ENCODE measurements at places on chromosomes 4 and X. TPM values are rescaled to one million over a fixed set of nuclear protein-coding genes. Genes with fewer than 3 reads are reported as not detected.

The MAEA gene
- polyA plus RNA-seq: 46.3 TPM

The SLC9A7 gene
- polyA plus RNA-seq: 2.3 TPM

The TKTL2 gene
- not detected for polyA plus RNA-seq

The MGAT4D gene
- not detected for polyA plus RNA-seq

The MMAA gene
- 7.9 TPM for polyA plus RNA-seq

The TRIML2 gene
- polyA plus RNA-seq: not detected

The SOWAHB gene
- 2.6 TPM for polyA plus RNA-seq

The SHROOM3 gene
- polyA plus RNA-seq: 15.0 TPM

The HAND2 gene
- not detected for polyA plus RNA-seq

The UGT2B17 gene
- 1.5 TPM for polyA plus RNA-seq

The CXCL11 gene
- polyA plus RNA-seq: 0.23 TPM

The CPZ gene
- polyA plus RNA-seq: 2.2 TPM

The FAAH2 gene
- polyA plus RNA-seq: 9.6 TPM

The GLUD2 gene
- polyA plus RNA-seq: 2.7 TPM

The PRRG1 gene
- 15.0 TPM for polyA plus RNA-seq

The RHOXF1 gene
- polyA plus RNA-seq: 0.39 TPM

The HGFAC gene
- polyA plus RNA-seq: 1.5 TPM

Measured in left lung (tissue), 14 donors.